ENCODE measurements at places on chromosomes 4 and X.

GRCh38 chrX:31433856-31434255 lies 362.0 kb upstream of the FTHL17 start:
- H3K27ac ChIP-seq = no peak overlapping the region
- no peaks in the 10 kb centered on the region for H3K36me3 ChIP-seq
- H3K4me1 ChIP-seq = no peaks in the 10 kb centered on the region
- DNase-seq = no peak

DNA sequence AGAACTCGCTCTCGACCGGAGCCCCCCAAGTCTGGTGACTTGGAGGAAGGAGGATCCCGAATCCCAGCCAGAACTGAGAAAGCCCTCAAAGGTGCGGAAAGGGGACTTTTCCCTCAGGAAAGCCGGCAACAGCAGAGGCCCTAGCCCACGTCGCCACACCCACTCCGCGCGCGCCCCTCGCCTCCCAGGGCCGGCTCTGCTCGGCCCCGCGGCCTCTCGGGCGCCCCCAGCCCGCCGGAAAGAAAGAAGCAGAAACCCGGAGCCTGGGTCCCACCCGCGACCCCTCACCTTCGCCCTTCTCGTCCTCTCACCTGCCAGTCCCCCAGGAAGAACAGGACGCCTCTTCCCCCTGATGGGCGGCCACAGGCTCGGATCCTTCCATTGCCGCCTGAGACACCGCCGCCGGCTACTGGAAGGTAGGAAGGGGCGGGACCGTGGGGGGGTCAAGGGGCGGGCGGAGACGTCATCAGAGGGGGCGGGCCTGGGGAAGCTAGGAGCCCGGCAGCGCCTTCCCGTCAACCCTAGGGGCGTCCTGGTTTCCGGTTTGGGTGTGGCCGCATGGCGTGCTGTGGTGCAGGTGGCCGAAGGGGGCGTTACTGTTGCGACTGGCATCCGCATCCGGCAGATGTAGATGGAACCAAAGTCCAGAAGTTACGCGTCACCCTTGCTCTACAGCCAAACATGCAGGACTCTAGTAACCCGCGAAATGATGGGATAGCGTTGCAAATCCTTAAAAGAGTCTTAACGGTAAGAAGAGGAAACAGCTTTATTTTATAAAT lies at the start of gene UBA6:
Gene UBA6, minus strand, starts transcription at position 418 of the 779 bp plus-strand sequence. Its CDS starts 36 bp downstream, at position 382.
- no peaks in the 10 kb centered on the region for H3K27me3 ChIP-seq
- peaks cover 3% of the 10 kb centered on the region for H3K36me3 ChIP-seq
- peak within 1 kb of the TSS; percentile 82 for H3K27ac ChIP-seq
- H3K4me3 ChIP-seq = peak within 1 kb of the TSS; percentile 97
- peak; percentile 97 for DNase-seq
- peaks cover 41% of the 10 kb centered on the region for H3K4me1 ChIP-seq

DNA sequence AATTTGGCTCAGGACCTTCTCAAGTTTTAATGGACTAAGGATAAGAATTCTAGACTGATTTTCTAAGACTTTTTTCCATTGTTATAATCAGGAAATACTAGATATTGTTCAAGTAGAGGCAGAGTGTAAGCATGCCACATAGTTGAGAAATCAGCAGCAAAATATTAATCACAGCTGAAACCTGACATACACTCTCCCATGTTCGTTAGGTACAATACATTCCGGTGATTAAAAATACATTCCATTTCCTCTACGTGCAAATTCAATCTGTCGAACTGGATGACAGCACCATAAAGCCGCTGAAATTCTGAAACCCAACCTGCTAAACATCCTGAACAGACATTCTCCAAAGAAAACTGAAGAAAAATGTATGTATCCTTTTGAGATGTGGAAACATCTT lies 587.6 kb upstream of the DIPK2B start:
- H3K4me1 ChIP-seq = no peaks in the 10 kb centered on the region
- DNase-seq = no peak
- H3K4me3 ChIP-seq = no peak overlapping the region
- H3K36me3 ChIP-seq = no peaks in the 10 kb centered on the region

DNA sequence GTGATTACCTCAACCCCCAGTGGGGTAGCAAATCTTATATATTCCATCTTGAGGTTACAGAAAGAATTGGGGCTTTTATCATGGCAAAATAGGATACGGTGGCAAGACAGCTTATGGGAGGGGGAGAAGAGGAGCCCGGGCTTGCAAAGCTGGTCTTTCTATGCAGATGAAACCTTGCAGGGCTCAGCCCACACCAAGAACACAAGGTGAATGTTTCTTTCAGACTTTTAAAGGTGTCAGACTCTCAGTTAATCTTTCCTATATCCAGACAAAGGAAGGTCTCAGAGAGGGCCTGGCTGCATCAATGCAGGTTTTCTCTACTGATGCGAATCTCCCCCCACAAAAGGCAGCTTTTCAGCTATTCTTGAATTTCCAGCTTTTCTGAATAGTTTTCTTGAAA lies 59.9 kb upstream of the WDR17 start:
- H3K36me3 ChIP-seq = no peaks in the 10 kb centered on the region
- no peak overlapping the region for H3K27ac ChIP-seq
- no peak overlapping the region for H3K4me3 ChIP-seq
- DNase-seq = no peak

DNA sequence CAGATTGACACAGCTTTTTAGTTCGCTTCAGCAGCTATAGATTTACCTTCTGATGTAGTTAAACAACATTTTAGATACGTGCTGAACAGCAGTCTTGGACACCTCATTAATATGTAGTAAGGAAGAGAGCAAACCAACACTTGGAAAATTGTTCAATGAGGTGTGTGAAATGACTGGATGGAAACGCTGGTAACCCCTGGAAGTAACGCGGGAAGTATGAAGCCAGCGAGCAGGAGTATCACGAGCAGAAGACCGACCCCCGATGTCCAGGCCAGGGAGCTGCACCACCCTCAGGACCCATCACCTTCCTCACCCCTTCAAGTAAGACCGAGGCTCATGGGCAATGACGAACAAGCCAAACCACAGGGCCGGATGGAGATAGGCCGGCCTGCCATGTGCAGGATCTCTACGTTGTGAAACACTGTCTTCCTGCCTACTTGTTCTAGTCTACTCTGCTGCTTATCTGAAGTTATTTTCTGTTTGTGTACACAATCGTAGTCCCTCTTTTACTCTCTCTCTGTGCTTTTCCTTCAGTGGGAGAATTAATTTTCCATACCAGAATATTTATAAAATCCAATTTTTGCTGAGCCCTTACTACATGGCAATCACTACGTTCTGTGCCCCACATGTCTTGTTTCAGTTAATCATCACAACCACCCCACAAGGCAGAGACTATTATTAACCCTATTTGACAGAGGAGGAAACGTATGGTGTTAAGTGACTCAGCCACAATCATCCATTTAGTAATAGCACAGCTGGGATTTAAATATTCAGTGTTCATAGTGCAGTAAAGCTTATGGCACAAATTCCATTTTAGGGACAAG lies 221.7 kb downstream of the APBB2 start:
- no peak overlapping the region for H3K4me3 ChIP-seq
- no peak overlapping the region for H3K27ac ChIP-seq
- H3K27me3 ChIP-seq = no peaks in the 10 kb centered on the region
- DNase-seq = no peak
- no peaks in the 10 kb centered on the region for H3K36me3 ChIP-seq

DNA sequence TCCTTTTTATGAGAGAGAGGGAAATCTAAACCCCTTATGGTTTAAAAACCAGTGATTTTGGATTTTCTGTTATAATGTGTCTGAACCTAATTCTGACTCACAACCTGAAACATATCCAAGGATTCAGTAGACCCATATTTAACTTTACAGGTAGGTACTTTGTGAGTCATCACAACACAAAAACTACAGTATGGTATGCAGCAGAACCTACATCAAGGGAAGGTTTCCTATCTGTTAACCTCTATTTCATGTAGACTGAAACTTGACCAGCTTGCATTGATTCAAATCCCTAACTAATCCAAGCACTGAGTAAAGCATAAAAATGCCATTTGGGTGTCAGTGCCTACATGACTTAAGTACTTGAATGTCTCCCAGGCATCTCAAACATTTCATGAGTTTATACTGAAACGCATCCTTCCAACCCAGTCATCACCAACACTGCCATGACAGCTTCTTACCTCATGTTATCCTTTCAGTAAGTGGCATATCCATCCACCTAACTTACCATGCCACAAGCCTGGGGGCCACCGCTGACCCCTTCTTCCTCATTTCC lies 4.3 kb upstream of the ARHGAP10 start:
- DNase-seq = no peak
- no peak overlapping the region for H3K27ac ChIP-seq
- H3K36me3 ChIP-seq = no peaks in the 10 kb centered on the region
- H3K4me3 ChIP-seq = no peak overlapping the region
- no peaks in the 10 kb centered on the region for H3K27me3 ChIP-seq

DNA sequence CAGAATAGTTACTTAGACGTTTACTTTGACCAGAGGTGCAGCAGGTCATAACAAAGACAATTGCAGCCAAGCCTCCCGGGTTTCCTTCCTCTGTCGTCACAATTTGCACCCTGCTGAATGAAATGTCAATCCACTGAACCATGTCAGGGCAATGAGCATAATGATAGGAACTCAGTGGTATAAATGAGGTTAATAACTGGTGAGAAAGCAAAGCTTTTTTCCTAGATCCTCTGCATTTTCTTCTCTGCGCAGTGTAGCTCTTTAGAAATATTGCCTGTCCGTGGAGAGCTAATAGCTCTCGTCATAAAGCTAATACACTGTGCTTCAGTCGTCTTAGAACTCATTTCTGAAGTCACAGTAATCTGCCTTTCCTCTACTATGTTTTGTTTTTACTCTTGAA lies 1960.1 kb upstream of the ADGRL3 start:
- H3K4me3 ChIP-seq = no peak overlapping the region
- H3K27me3 ChIP-seq = no peaks in the 10 kb centered on the region
- H3K27ac ChIP-seq = no peak overlapping the region
- no peaks in the 10 kb centered on the region for H3K36me3 ChIP-seq
- H3K4me1 ChIP-seq = no peaks in the 10 kb centered on the region

Measured in CD4-positive, CD25-positive, alpha-beta regulatory T cell (primary cell).